ENCODE measurements at places on chromosomes 5 and 9.

- no peak for DNase-seq
These were observed 81.5 kb downstream of the PRDM9 start for GRCh38 chr5:23588841-23589326.

DNA sequence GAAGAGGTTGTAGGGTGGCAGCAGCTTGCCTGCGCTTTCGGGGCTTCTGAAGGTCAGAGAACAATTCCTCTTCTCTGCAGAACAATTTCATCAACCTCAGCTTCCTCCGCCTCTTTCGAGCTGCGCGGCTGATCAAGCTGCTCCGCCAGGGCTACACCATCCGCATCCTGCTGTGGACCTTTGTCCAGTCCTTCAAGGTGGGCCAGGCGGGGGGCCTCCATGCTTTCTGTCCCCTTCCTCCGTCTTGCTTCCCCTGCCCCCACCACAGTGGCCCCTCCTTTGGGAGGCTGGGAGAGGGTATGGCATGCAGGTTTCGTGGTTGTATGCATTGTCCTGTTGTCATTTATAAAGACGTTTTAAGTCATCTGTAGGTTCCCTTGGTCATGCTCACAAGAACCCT, 195.8 kb downstream of the CACNA1B start:
- no peak for DNase-seq

- DNase-seq: no peak
These were observed 5.2 kb downstream of the FGF1 start for GRCh38 chr5:142680605-142681259.

- no peak for DNase-seq
These were observed 4.1 kb downstream of the SAXO1 start for GRCh38 chr9:19028835-19029451.

DNA sequence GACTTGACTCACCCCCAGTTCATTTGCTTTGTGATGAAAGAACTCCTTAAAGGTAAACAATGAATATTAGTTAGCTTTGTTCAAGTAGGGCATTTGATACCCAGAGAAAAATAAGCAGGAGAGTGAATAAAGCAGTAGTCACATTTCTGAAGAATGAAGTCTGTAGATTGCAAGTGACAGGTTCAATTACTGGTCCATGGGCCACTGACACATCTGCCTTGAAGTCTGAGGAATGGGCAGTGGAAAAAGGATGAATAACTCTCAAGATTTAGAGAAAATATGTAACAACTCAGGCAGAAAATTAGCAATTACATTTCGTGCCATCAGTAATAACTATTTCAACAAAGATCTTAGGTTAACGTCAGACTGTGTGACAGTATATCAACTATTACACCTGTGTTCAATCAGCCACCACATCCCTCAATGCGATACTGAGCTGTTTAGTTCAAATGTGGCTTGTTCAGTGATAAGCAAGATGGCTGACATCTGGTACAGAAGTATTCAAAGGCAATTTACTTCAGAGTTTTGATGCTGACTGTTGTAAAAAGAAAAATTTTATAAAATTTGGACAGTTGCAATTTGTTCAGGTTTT, 1890.7 kb upstream of the NUDT12 start:
- DNase-seq: no peak

DNA sequence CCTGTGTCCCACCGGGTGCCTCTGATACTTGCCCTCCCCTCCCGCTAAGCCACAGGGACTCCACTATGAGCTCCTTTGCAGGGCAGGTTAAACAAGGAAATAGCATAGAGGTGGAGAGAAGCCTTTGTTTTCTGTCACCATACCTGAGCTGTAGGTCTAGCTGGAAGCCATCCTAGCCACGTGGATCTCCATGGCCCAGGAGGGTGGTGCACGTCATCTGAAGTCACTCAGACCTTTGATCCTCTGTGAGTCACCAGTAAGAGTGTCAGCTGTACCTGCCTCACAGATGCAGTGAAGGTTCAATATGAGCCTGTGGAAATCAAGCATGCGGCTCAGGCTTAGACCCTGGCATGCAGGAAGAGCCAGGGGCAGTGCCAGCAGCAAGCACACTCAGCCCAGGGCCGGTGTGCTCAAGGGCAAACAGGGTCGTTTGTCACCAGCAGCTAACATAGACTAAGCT, 55.1 kb downstream of the ASS1 start:
- DNase-seq: no peak

GRCh38 chr9:35679091-35679490, 5.4 kb downstream of the CA9 start:
- DNase-seq: no peak

- no peak for DNase-seq
These were observed 6.7 kb downstream of the INIP start for GRCh38 chr9:112711050-112711689.

DNA sequence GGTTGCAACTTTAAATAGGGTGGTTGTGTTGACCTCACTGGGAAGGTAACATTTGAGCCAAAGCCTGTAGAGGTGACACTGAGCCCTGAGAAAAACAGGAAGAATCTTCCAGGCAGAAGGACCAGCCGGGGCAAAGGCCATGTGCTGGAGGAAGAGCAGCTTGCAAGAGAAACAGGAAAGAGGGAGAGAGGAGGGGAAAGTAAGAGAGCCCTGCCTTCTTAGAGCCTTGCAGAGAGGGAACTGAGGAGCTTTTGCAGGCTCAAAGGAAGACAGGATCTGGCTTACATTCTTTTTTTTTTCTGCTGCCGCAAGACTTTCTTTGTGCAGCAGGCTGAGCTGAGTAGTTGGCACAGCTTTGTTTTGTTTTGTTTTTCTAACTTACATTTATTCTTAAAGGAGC, 17.4 kb downstream of the C9orf153 start:
- DNase-seq: no peak
